ENCODE measurements at places on chromosomes 1 and 21. TPM values are rescaled to one million over a fixed set of nuclear protein-coding genes. Genes with fewer than 3 reads are reported as not detected.

The SLC25A44 gene
- 28.9 TPM for total RNA-seq

The GJB4 gene
- total RNA-seq, result not detected

The CYP4B1 gene
- not detected for total RNA-seq

The RPF1 gene
- total RNA-seq, result 42.5 TPM

The TMEM81 gene
- 2.6 TPM for total RNA-seq

The CLIC6 gene
- not detected for total RNA-seq

The CACNA1E gene
- total RNA-seq, result 0.05 TPM

The SNX7 gene
- not detected for total RNA-seq

The KCNH1 gene
- total RNA-seq, result not detected

The CD52 gene
- 1,791 TPM for total RNA-seq

The NEGR1 gene
- not detected for total RNA-seq

The TNN gene
- total RNA-seq, result not detected

The MAP3K7CL gene
- 5.7 TPM for total RNA-seq

The ATP1A4 gene
- not detected for total RNA-seq

The S1PR1 gene
- total RNA-seq, result 242 TPM

The SLC6A9 gene
- total RNA-seq, result 4.6 TPM

The LRRC53 gene
- not detected for total RNA-seq

The FCAMR gene
- total RNA-seq, result not detected

The CFAP45 gene
- 0.91 TPM for total RNA-seq

The EXO1 gene
- total RNA-seq, result 23.8 TPM

The MGST3 gene
- total RNA-seq, result 34.0 TPM

The LMX1A gene
- not detected for total RNA-seq

The HTR6 gene
- not detected for total RNA-seq

The ADORA1 gene
- not detected for total RNA-seq

The WDR64 gene
- 0.10 TPM for total RNA-seq

The GOLT1A gene
- not detected for total RNA-seq

The KRTAP19-8 gene
- total RNA-seq, result not detected

The MASP2 gene
- not detected for total RNA-seq

The RNF207 gene
- total RNA-seq, result 4.4 TPM

The ATP5PF gene
- total RNA-seq, result 101 TPM

The PTGFR gene
- total RNA-seq, result not detected

The ANGPTL7 gene
- not detected for total RNA-seq

The LCE2C gene
- not detected for total RNA-seq

The PRSS38 gene
- not detected for total RNA-seq

The OR14A16 gene
- not detected for total RNA-seq

The CDA gene
- total RNA-seq, result not detected

The LDLRAD1 gene
- not detected for total RNA-seq

The RHEX gene
- not detected for total RNA-seq

The OSBPL9 gene
- 44.3 TPM for total RNA-seq

The FCGR3A gene
- 0.55 TPM for total RNA-seq

All from activated naive CD4-positive, alpha-beta T cell treated with anti-CD3 and anti-CD28 coated beads, Interleukin-2, amount 10 ng/mL, durations not matched to agents 5 hours and 36 hours (primary cell).